GM12878 (cell line): ENCODE measurements at places on chromosomes 11 and 22. TPM values are rescaled to one million over a fixed set of nuclear protein-coding genes. Genes with fewer than 3 reads are reported as not detected.

Gene PATE2
- total RNA-seq, result not detected in 2 replicates

GRCh38 chr11:69375316-69376154 is 81.6 kb downstream of the MYEOV start:
- DNase-seq, result no peak
- no peaks in the 10 kb centered on the region for H3K4me1 ChIP-seq

DNA sequence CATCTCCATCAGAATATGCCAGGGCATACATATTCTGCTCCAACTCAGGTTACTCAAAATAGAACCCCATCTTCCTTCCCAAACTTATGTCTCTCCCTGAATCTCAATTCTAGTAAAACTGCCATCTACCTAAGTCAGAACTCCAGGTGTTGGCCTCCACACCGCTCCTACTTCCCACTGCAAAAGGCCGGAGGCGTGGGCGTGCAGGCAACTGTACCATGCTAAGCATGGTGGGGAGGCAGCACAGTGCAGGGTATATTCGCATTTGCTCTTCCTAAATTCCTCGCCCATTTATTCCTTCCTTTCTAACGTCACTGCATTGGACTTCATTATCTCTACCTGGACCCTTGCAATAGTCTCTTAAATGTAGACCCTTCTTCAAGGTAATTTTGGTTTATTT is 97.8 kb downstream of the MICAL3 start:
- H3K4me1 ChIP-seq, result no peaks in the 10 kb centered on the region; the same call in 1 of the 2 replicates
- DNase-seq, result no peak
- H3K36me3 ChIP-seq, result no peaks in the 10 kb centered on the region
- no peak overlapping the region for H3K4me3 ChIP-seq

Gene OR4C6
- not detected in 2 replicates for total RNA-seq

- H3K27ac ChIP-seq, result no peak overlapping the region
- no peaks in the 10 kb centered on the region for H3K4me1 ChIP-seq
- no peaks in the 10 kb centered on the region for H3K27me3 ChIP-seq
- no peak overlapping the region for H3K4me3 ChIP-seq
These were observed 506.0 kb downstream of the MN1 start for GRCh38 chr22:27295605-27296004.

GRCh38 chr11:8679006-8679405 is 3.5 kb downstream of the TRIM66 start:
- no peak for DNase-seq
- no peaks in the 10 kb centered on the region for H3K27me3 ChIP-seq
- no peaks in the 10 kb centered on the region for H3K4me1 ChIP-seq
- no peak overlapping the region for H3K4me3 ChIP-seq
- peaks cover 4% of the 10 kb centered on the region; the same call in 1 of the 2 replicates for H3K36me3 ChIP-seq
- no peak overlapping the region for H3K27ac ChIP-seq

Gene OR51F2
- total RNA-seq, result not detected in 2 replicates

GRCh38 chr11:131951121-131951520 is 580.7 kb downstream of the NTM start:
- H3K4me3 ChIP-seq, result no peak overlapping the region
- no peak for DNase-seq
- H3K4me1 ChIP-seq, result no peaks in the 10 kb centered on the region

Gene RIMBP3C
- 0.23 and 0.24 TPM in 2 replicates for total RNA-seq

DNA sequence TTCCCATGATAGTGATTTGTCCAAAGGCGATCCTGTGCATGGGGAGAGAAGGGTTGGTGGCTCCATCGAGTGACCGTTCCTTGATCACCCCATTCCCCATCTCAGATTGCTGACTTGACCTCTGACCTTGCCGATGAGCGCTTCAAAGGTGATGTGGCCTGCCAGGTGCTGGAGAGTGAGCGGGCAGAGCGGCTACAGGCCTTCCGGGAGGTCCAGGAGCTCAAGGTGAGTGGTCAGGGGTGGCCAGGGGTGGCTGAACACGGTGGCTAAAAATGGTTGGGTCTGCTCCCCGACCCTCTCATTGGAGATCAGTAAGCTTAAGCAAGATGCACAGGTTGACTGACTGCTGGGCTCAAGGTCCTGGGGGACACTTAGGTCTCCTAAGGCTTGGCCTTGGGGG is 148.7 kb downstream of the MYO18B start:
- H3K4me3 ChIP-seq, result no peak overlapping the region
- no peaks in the 10 kb centered on the region for H3K4me1 ChIP-seq
- no peak overlapping the region for H3K27ac ChIP-seq
- no peak for DNase-seq
- H3K27me3 ChIP-seq, result no peaks in the 10 kb centered on the region; the same call in 1 of the 2 replicates

DNA sequence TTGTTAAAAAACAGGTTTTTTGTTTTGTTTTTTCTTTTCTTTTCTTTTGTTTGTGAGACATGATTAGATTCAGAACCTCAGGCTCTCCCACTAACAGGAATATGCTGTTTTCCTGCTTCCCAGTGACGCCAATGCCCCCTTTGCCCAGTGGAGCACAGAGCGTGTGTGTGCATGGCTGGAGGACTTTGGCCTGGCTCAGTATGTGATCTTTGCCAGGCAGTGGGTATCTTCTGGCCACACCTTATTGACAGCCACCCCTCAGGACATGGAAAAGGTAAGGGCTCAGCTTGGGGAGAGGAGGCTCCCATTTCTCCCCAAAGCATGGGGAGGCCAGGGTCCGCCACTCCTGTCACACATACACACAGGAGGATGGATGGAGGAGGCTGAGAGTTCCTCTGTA is 25.0 kb downstream of the CYB5R2 start:
- H3K27me3 ChIP-seq, result no peaks in the 10 kb centered on the region
- no peak overlapping the region for H3K27ac ChIP-seq
- H3K4me3 ChIP-seq, result no peak overlapping the region
- H3K4me1 ChIP-seq, result no peaks in the 10 kb centered on the region

Gene TNNT3
- not detected in 2 replicates for total RNA-seq

DNA sequence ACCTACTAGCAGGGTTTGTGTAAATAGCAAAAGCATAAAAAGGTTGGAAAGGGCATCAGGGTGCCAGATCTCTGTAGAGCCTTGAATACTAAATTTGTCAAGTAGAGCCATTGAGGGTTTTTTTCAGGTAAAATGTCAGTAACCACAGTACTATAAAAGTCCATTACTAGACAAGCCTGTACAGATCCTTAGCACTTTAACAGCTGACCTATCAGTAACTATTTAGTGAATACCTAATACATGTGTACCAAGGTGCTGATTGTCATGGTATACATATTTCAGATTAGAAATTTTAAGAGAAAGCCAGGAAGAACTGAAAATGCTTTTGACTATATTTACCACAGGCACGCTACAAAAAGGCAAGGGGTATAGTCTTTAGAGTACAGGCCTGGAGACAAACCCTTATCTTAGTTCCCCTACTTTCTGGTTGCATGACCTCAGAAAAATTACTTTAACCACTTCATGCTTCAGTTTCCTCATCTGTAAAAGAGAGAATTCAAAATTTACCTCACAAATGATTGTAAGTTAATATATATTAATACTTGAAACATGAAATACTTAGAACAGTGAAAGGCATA is 57.9 kb downstream of the RAB38 start:
- no peak overlapping the region for H3K4me3 ChIP-seq
- no peaks in the 10 kb centered on the region; the same call in 1 of the 2 replicates for H3K27me3 ChIP-seq
- H3K36me3 ChIP-seq, result no peaks in the 10 kb centered on the region
- no peak for DNase-seq
